ENCODE measurements at places on chromosomes 12 and 14.

GRCh38 chr14:99802301-99803105 is 9.3 kb downstream of the EML1 start:
- no peak for DNase-seq

- no peak for DNase-seq
Observed at GRCh38 chr12:44334347-44334746, 498.5 kb downstream of the TMEM117 start.

DNA sequence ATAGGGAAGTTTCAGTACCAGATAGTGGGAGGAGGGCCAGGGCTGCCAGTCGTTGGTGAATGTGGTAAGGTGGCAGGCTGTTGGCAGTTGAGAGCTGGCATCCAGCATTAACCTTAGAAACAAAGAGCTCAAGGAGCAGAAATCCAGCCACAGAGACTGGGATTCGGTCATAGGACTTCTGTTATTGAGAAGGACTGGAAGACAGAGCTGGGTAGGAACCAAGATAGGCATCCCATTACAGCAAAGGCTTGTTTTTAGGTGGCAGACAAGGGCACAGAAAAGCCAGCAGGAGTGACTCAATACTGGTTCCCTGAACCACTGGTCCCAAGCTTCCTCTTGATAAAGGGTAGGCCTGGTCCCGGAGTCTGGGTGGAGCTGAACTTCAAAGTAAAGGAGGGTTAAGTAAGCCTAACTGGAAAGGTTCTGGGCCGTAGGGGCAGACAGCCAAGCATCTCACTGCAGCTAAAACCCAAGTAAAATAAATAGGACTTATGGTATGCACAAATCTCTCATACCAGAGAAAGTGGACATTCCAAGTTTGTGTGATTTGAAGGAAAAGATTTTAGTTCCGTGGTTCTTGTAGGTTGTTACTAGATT is 147.9 kb downstream of the ETV6 start:
- no peak for DNase-seq

DNA sequence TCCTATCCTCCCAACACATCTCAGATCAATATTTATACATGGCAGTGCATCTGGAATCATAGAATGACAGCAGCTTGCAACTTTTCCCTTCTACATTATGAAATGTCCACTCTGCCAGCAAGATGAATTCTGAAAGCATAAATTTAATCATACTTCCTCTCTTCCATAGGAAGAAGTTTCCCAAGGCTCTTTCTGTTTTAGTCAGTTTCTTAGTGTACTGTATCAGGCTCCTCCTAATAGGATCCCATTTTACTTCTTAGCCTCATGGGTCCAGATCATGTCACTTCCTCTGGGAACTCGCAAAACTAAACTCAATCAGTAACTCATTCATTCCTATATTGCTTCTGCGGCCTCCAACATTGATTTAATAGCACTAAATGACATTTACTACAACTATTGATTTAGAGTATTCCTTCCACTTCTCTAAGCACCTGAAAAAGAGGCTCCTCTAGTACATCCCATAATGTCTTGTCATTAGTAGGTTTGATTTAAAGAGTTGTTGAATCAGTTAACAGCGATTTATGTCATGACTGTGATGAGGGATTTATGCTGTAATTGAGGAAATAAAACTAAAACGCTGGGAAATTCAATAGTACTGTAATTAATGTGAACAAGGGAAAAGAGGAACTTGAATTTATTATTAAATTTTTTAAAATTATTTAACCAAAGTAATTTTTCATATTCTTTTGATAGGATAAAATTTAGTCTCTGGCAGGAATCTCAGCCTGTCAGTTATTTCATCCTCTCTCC is 4.0 kb downstream of the CLEC1A start:
- DNase-seq = no peak

GRCh38 chr12:118188690-118189371 is 52.9 kb downstream of the PEBP1 start:
- DNase-seq = no peak
